Tibial artery (tissue), 4 donors: ENCODE measurements at places on chromosomes 2 and 18.

DNA sequence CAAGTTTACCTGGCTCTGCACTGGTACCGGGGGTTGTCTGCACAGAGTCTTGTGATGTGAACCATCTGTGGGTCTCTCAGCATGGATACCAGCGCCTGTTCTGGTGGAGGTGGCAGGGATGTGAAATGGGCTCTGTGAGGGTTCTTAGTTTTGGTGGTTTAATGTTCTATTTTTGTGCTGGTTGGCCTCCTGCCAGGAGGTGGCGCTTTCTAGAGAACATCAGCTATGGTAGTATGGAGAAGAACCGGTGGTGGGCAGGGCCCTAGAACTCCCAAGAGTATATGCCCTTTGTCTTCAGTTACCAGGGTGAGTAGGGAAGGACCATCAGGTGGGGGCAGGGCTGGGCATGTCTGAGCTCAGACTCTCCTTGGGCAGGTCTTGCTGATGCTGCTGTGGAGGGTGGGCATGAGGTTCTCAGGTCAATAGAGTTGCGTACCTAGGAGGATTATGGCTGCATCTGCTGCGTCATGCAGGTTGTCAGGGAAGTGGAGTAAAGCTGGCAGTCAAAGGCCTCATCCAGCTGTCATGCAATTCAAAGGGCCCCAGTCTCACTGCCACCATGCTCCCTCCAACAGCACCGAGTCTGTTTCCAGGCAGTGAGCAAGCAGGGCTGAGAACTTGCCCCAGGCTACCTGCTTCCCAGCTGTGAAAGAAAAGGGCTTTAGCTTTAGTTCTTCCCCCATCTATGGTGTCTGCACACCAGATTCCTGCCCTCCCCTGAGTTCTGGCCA is 278.0 kb downstream of the METTL4 start:
- no peak for DNase-seq
- H3K4me1 ChIP-seq = no peaks in the 10 kb centered on the region
- no peaks in the 10 kb centered on the region for H3K36me3 ChIP-seq

DNA sequence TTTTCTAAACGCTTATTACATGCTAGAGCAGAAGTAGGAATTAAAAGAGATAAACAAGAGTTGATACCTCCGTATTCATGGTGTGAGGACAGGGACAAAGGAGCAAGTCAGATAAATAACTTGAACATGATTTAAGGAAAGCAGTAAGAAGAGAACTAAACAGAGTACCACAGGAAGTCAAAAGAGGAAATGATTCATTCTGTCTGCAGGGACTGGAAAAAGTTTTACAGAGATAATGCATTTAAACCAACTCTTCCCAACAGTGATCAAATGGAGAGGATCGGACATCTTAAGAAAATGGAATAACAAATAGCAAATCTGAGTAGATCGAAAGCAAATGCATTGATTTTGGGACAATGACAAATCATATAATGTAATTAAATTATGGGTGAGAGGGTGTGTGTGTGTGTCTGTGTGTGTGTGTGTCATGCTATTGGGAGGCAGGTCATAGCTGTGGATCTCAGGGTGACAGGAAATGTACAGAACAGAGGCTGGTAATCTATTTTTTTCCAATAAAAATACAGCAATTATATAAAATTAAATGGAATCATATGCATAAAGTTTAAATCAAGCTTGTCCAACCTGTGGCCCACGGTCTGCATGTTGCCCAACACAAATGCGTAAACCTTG is 113.4 kb downstream of the MC4R start:
- no peaks in the 10 kb centered on the region for H3K36me3 ChIP-seq
- no peak overlapping the region for H3K27ac ChIP-seq
- H3K4me1 ChIP-seq = no peaks in the 10 kb centered on the region
- no peaks in the 10 kb centered on the region for H3K27me3 ChIP-seq
- no peak overlapping the region for H3K4me3 ChIP-seq
- DNase-seq = no peak

DNA sequence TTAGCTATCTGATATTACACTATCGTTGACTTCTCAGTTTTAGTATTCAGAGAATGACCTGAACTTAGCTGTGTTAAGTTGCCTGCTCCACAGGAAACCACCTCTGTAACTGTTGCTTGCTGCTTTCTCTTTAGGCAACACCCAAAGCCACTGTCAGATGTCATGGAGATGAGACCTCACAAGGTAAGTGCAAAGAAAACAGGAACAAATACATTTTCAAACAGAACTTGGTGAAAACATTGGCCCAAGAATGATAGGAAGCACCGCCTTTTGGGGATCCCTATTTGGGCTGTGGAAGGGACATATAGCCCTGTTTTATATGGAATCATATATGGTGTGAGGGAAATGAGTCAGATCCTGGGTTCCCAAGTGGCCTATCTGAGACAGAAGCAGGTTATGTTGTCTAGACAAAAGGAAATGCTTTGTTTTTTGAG is 143.4 kb downstream of the UBE2E3 start:
- no peak overlapping the region for H3K4me3 ChIP-seq
- no peaks in the 10 kb centered on the region for H3K36me3 ChIP-seq
- no peak overlapping the region for H3K27ac ChIP-seq
- no peak for DNase-seq
- H3K27me3 ChIP-seq = no peaks in the 10 kb centered on the region

DNA sequence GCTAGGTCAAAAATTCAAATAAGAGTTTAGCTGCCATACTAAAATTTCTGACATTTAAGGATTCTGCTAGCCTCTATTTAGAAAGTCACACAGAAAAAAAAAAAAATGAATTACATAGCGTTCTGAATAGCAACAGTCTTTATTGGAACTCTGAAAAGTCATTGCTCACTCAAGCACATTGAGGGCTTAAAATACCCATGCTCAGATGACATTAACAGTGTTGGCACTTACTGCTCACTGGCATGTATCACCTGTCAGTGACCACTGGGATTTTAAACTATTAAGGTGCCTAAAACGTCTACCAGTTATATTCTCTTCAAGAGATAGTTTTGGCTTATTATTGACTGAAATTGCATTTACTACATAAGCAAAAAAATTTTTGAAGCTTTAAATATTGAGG is 468.0 kb upstream of the SPHKAP start:
- no peaks in the 10 kb centered on the region for H3K27me3 ChIP-seq
- no peaks in the 10 kb centered on the region for H3K4me1 ChIP-seq
- no peak for DNase-seq
- H3K27ac ChIP-seq = no peak overlapping the region
- H3K36me3 ChIP-seq = no peaks in the 10 kb centered on the region
- no peak overlapping the region for H3K4me3 ChIP-seq

- peak; percentile 87 for DNase-seq
- H3K27ac ChIP-seq = peak overlapping the region; percentile 58
- no peaks in the 10 kb centered on the region for H3K36me3 ChIP-seq
- H3K4me3 ChIP-seq = no peak overlapping the region
- no peaks in the 10 kb centered on the region for H3K27me3 ChIP-seq
- H3K4me1 ChIP-seq = peaks cover 21% of the 10 kb centered on the region
Observed at GRCh38 chr18:49055754-49056172, 105.0 kb upstream of the SMAD7 start.

DNA sequence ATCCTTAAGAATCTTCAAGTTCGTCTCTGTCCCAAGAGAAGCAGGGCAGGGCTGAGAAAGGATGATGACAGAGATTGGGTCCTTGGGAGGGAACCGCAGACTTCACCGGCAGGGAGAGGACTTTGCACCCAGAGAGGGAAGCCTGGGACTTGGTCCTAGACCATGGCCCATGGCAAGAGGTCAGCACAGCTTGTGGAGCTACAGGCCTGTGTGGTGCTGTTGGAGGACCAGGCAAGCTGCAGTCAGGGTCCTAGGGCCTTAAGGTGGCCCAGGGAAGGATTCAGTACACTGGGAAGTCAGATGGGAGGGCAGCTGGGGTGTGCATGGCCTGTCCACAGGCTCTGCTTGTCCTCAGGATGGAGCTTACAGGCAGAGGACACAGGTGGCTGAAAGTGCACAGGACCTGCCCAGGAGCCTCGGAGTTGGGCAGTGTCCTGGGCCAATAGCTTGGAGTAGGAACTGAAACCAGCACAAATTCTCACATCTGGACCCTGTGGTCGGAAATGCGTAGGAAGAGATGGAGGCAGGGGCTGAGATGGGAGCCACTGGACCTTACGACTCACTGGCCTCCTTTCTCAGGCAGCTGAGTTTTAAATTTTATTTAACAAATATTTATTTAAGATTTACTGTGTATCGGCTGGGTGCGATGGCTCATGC is 56.4 kb upstream of the TCF7L1 start:
- H3K27me3 ChIP-seq = peaks cover 12% of the 10 kb centered on the region
- H3K4me1 ChIP-seq = no peaks in the 10 kb centered on the region
- no peak overlapping the region for H3K27ac ChIP-seq
- no peak overlapping the region for H3K4me3 ChIP-seq
- no peak for DNase-seq

DNA sequence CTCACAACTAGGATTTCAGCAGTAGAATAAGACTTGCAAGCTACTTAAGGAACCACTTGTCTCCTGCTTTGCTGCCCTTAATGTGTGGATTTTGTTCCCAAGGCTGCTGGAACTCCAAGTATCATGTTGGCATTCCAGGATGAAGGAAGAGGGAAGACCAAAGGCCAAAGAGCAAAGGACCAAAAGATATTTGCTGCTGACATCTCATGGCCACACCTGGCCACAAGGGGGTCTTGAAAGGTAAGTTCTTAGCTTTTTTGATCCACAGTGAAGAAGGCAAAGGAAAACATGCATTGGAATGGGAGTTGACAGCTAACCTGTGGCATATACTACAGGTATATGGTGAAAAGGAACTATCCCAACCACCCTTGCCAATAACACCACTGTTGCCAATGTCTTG is 3.9 kb upstream of the MATN3 start:
- H3K27me3 ChIP-seq = no peaks in the 10 kb centered on the region
- H3K4me3 ChIP-seq = no peak overlapping the region
- H3K27ac ChIP-seq = no peak overlapping the region
- DNase-seq = no peak

GRCh38 chr18:12911929-12912703 is 28.1 kb upstream of the PTPN2 start:
- no peak for DNase-seq
- H3K4me1 ChIP-seq = peaks cover 11% of the 10 kb centered on the region
- H3K36me3 ChIP-seq = no peaks in the 10 kb centered on the region
